ENCODE measurements at places on chromosomes 11 and 22.

DNA sequence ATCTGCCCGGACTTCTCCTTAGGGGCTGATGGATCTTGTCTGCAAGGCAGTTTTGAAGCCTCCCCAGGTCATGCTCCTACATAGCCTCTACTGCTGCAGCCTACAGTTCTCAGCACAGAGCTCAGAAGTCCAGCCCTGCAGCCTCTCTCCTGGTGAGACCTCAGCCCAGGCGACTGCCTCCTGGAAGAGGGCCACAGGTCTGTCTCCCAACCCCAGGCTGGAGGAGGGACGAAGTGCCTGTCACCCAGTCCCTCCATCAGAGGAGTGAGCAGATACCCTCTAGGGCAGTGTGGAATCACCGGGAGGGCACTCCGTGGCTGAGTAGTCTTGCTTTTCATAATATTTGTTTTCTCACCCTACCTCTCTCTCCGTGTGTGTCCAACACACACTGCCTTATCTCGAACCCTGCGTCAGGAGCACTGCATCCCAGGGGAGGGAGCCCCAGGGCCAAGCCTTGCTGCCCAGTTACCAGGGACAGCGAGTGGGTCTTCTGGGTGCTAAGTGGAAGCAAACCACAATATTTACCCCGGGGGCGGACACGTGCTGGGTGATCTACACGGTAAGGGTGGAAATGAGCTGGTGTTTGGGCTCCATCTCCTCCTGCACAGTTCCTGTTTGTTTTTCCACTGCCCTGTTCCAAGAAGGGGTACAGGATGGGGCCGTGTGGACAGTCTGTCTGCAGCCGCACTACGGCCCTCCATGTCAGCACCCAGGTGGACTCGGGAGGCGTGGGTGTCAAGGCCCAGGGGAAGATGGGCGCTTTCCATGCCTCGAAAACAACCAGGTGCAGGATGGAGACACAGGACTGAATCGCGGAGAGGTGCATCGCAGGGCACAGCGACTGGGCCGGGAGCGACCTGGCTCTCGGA lies 133.7 kb upstream of the HSD17B12 start:
- no peak for DNase-seq

GRCh38 chr11:78499971-78500370 lies 74.7 kb downstream of the NARS2 start:
- DNase-seq = no peak

DNA sequence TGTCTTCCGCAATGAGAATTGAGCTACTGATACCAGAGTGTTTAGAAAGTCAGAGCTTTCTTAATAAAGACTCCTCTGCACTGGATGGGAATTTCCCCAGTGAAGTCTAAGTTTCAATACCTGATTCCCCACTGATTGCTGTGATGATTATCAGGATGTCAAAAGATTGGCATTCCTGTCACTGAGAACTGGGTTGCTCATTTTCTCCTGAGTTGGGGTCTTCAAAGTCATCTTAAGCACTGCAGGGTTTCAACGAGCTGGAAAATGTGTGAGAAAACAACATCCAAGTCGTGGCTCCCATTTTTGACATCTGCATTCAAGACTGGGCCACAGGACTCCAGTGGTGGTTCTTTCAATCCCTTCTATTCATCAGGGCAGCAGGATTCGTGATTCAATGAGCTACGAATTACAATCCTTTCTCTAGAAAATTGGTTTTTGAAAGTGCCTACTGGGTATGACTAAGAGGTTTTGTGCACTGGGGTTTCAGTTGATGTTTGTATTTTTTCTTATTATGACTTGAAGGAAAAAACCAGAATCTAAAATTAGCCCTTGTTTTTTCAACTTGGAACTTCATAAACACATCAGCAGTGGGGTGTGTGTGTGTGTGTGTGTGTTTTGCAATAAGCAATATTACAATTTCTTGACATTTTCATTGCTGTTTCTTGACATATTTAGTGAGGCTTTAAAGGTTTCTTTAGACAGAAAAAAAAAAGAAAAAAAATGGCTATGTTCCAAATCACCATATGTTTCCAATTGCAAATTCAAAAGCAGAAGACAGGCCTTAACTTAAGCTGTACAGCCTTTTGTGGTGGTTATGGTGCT lies 233.0 kb downstream of the FAM76B start:
- no peak for DNase-seq

DNA sequence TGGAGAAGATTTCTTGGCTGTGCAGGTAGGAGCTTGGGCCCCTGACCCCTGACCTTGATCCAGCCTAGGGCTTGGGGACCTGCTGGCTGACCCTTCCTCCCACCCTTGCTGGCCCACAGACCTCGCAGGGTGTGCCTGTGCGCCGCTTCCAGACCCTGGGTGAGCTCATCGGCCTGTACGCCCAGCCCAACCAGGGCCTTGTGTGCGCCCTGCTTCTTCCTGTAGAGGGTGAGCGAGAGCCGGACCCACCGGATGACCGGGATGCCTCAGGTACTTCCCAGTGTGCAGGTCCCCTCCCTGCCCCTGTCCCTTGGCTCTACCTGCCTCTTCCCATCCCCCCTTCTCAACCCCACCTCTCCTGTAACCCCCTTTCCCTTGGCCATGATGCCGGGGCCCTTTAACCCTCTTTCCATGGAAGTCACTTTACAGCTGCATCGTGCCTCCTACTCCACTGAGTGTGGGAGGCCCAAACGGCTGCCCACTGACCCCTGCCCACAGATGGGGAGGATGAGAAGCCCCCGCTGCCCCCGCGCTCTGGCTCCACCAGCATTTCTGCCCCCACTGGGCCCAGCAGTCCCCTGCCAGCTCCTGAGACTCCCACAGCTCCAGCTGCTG lies 3.8 kb downstream of the INPPL1 start:
- no peak for DNase-seq

DNA sequence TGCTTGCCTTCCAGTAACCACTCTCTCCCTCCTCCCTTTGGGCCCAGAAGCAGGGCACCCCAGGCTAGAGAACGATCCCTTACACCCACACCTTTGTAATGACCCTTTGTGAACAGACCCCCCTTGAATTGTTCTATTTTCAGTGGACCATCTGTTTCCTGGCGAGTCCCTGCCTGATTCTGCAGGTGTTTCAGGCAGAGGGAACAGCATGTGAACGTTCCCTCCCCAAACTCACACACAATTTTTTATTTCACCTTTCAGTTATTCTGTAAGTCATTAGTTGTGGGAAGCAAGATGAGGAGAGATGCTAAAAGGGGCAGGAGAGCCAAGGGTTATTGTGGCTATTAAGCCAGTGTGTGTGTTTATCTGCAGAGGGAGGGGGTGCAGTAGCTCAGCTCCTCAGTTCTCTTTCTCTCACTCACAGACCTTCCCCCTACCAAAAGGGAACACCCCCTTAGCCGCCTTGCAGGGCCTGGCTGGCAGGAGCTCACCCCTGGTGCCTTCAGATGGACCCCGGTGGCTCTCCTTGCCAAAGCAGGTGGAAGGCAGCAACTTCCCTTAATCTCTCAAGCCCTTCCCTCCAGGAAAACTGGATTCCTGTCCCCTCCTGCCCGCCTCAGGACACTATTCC lies 64.8 kb upstream of the SPON1 start:
- no peak for DNase-seq

- DNase-seq = no peak
Observed at GRCh38 chr11:61543606-61544306, 35.2 kb downstream of the LRRC10B start.

DNA sequence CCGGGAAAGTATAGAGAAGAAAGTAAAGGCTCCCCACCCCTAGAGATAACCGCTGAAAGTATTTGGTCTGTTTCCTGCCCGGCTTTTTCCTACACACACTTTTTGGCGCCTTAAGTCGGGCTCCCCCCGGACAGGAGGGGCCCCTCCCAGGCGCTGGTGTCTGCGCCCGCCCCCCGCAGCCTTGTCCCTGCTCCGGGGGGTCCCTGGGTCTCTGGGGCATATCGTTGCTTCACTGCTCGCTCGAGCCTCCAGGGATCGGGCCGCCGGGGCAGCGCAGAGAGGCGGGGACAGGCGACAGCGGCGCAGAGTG lies 928 bp upstream of the CRACR2B start:
- peak; percentile 11 for DNase-seq

DNA sequence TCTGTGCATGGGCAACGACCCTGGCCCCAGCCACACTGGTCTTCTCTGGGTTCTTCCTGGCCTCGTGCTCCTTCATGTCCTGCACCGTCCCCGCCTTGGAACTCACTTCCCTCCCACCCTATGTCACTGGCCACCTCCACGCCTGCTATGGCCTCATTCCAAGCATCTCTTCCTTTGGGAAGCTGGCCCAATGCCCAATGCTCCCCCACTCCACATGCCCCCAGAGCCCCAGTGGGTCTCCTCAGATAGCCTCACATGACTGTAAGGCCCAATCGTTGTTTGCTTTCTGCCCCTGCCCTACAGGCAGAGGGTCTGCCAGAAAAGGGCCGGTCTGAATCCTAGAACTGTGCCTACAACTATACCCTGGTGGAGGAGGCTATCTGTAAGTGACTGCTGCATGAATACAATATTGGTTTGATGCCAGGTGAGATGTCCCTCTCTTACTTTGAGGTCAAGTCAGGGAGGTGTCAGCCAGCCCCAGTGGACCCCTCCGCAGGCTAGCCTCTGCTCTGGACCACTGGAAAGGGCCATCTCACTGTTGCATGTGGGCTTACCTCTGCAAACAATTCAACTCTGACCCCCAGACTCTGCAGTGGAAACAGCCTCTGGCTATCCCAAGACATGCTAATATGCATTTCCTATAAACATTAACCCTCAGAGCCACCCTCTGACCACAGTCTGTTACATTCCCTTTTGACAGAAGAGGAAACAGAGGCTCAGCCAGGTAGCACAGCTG lies 2.1 kb upstream of the GNAZ start:
- DNase-seq = no peak

DNA sequence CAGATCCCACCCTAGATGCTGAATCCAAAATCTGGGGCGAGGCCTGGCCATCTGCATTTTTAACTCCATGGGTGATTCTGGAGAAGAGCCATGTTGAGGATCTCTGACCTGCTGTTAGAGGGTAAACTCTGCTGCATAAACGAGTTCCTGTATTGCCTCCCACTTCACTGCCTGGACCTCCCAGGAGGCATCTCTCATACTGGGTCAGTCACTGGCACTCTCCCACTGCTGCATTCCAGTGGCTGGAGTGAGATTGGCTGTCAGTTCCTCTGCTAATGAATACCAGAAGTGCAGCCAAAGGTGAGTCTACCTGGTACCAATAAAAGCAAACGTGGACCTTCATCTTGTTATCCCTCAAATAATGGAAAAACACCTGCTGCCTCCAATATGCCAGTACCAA lies 10.3 kb downstream of the POLDIP3 start:
- DNase-seq = no peak

- no peak for DNase-seq
Observed at GRCh38 chr11:134040386-134041302, 28.2 kb upstream of the JAM3 start.

DNA sequence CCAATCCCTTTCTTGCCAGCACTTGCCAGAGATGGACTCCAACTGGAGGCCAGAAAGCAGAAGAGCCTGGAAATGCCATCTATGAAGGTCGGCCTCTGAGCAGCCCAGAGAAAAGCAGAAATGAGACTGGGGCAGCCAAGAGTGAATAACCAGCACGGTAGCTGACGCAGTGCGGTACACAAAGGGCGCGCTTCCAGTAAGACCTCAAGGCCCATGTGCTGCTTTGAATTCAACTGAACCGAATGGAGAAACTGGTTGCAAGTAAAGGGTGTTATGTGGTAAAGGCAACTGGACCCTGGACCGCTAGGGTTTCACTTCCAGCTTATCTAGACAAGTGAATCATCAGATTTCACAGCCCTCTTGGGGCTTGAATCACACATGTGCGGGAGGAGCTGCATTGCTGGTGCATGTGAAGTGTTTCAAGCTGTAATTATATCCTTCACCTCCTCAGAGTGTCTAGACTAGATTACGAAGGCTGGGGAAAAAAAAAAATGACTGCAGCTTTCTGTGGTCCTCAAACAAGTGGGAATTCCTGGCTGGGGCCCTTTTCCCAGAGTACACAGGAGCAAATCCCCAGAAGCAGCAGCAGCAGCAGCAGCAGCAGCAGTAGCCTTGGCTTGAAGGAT lies 128.9 kb downstream of the CCDC34 start:
- no peak for DNase-seq

DNA sequence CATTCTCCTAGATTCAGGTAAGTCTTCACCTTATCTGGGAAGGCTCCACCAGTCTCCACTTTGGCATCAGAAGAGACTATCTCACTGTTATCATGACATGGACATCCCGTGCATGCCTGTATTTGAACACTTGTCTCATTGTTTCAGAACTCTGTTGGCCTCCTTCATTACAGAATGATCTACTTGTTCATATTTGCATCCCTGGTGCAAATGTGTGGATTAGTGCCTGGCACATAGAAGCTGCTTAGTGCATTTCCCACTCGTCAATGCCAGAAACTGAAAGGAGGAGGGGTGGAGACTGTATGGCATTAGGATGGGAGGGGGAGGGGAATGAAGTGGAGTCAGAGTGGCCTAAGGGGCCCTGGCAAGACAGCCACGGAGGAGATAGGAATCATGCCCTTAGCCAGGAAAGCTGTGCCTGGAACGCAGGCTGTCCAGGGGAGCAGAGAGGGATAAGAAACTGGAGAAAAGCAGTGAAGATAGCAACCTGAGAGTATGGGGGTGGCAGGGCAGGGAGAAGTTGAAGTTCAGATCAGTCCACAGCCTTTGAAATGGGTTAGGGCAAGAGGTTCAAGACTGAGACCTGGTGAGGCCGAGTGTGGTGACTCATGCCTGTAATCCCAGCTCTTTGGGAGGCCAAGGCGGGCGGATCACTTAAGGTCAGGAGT lies 53.8 kb upstream of the CAPRIN1 start:
- DNase-seq = no peak

DNA sequence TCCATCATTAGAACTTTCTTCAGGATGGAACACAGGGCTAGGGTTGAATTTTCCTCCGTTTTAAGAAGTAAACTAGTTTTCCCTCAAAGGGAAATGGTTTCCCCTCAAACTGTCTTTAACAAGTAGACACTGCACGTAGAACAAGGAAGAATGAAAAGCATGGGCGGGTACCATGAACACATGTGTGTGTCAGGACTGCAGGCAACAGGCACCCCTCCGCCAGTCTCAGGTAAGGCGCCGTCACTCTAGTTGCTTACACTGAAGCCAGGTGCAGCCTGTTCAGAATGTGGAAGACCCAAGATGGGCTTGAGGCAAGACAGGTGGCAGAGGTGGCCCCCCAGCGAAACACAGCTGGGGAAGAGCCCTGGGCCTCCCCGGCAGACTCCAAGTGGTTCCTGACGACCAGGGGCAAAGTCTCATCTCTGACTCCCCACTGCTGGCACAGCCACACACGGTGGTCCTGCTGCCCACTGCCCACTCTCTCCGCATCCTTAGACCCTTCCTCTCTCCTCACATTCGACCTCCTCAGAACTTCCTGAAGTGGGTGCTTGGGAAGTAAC lies 25.4 kb upstream of the MOB2 start:
- no peak for DNase-seq

DNA sequence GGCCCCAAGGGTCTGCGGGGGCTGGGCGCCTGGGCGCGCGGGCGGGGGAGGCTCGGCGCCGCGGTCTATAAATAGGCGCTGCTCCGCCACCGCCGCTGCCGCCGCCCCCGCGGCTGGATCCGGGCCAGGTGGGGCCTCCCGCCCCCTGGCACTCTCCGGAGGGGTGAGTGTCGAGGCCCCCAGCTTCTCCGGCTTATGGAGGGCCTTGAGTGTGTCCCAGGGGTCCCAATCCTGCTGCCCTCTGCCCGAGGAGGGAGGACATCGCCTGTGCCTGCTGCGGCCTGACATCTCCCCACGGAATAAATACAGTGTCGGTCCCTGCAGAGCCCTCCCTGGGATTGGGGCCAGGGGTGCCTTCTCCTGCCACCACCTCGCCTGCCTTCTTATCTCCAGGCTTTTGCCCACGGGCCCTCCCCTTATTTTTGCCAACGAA lies 4.3 kb upstream of the GP1BB start:
- DNase-seq = no peak

All from hematopoietic multipotent progenitor cell treated with erythropoietin and hydrocortisone succinate and interleukin-3 and kit ligand, for 8 days (in vitro differentiated cells).